ENCODE measurements at places on chromosomes 12 and 14. TPM values are rescaled to one million over a fixed set of nuclear protein-coding genes. Genes with fewer than 3 reads are reported as not detected.

KRT6C gene
- total RNA-seq: 0.28 TPM

DNA sequence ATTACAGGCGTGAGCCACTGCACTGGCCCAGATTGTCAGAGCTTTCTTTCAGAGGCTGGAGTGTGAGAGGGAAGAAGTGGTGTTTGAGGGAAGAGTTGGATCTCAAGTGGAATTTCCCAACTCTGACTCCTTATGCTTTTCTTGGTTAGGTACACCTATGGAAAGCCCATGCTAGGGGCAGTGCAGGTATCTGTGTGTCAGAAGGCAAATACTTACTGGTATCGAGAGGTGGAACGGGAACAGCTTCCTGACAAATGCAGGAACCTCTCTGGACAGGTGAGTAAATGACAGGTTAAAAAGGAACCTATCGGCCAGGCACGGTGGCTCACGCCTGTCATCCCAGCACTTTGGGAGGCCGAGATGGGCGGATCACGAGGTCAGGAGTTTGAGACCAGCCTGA, 14.9 kb downstream of the A2ML1 start:
- H3K4me3 ChIP-seq: no peak overlapping the region
- H3K36me3 ChIP-seq: no peaks in the 10 kb centered on the region
- H3K4me1 ChIP-seq: no peaks in the 10 kb centered on the region
- H3K27ac ChIP-seq: no peak overlapping the region

DNA sequence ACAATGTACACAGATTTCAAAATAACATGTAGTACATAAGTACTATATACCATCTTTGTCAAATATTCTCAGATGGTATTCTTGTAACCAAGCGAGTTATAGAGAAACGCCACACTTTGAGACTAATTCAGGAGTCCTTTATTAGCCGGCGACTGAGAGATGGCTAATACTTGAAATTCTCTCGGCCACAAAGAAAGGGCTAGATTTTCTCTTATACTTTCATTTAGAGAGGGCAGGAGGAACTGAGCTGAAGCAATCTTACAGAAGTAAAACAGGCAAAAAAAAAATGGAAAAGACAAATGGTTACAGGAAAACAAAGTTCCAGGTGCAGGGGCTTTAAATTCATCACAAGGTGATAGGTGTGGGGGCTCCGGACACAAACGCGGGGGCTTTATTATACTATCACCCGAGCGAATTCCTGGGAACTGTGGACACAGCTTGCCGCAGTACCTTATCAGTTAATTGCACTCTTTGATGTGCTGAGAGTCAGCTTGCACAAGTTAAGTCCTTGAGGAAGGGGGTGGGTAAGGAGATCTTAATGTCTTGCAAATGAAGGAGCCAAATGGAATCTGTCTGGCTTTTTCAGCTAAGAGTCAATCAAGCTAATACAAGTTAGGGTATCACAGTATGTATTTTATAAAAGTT, 382.3 kb downstream of the KCNH5 start:
- H3K36me3 ChIP-seq: no peaks in the 10 kb centered on the region
- H3K4me1 ChIP-seq: no peaks in the 10 kb centered on the region
- no peak overlapping the region for H3K27ac ChIP-seq
- no peak overlapping the region for H3K4me3 ChIP-seq

DNA sequence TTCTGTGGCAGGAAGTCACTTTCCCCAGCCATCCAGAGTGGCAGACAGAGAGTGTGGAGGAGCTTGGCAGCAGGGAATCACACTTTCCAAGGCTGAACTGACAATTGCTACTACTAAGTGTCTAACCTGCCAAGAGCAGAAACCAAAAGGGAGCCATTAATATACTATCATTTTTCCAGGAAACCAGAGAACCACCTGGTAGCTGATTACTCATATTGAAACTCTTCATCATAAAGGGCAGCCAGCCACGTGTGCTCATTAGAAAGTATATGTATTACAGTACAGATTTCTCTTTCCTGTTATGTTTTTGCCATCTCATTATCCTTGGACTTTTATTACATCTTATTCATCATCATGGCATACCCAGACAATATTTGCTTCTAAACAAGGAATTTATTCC, 374.9 kb downstream of the GXYLT1 start:
- H3K4me3 ChIP-seq: no peak overlapping the region
- no peaks in the 10 kb centered on the region for H3K4me1 ChIP-seq
- no peaks in the 10 kb centered on the region for H3K36me3 ChIP-seq
- no peak for DNase-seq

DNA sequence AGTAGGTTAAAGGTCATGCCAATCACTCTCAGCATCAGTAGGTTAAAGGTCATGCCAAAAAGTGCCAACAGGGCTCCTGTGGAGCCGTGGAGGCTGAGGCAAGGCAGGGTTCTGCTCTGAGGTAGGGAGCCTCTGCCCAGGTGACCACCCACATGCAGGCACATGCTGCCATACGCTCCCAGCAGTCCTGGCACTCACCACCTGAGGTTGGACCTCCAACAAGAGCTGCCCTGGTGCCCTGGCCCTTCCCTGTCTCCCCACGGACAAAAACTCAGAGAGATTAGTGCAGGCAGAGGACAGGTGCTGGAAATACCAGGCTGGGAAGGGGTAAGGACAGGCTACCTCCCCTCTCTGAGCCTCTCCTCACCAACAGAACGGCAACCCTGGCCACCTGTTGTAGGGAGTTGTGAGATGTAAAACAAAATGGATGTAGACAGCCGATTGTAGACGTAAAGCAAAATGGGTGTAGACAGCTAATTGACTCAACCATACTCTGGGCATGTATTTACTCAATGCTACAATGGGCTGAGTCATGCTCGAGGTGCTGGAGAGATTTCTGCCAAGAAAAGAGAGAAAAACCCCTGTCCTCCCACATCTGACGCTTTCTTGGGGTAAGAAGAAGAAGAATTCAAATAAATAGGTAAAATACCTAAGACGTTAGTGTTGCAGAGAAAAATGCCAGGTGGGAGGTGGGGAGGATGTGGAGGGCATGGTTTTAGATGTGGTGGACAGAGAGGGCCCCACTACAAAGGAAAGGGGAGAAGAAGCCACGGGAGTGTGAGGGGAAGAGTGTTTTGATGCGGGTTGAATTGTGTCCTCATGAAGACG, 32.4 kb downstream of the LTBP2 start:
- H3K36me3 ChIP-seq: no peaks in the 10 kb centered on the region
- H3K27me3 ChIP-seq: no peaks in the 10 kb centered on the region
- H3K4me1 ChIP-seq: peaks cover 16% of the 10 kb centered on the region

All from thymus (tissue), 14 donors.